H1 (cell line): ENCODE measurements at places on chromosomes 1 and 21.

DNA sequence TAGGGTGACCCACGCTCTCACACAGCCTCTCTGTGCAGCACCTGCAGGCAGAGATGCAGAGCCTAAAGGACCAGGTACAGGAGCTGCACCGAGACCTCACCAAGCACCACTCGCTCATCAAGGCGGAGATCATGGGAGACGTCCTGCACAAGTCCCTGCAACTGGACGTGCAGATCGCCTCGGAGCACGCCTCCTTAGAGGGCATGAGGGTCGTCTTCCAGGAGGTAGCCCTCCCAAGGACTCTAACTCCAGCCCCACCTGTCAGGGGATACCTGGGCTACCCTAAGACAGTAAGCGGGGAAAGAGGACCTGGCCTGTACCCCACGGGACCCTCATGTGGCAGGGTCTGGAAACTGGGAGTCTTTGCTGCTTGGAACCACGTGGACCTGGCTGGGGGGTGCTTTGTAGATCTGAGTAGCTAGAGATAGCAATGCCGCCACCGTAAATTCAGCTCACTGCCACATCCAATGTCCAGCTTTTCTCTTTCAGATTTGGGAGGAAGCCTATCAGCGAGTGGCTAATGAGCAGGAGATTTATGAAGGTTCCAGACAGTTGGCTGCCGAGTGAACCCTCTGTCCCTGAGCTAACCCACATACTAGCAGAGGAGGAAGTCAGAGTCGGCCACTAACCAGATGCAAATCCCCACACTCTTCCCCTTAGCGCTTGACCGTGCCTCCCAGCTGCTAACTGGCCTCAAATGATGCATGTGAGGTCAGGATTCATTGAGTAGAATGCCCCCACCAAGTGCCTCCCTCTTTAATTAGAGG is 6.5 kb downstream of the RNF207 start:
- DNase-seq, result no peak

DNA sequence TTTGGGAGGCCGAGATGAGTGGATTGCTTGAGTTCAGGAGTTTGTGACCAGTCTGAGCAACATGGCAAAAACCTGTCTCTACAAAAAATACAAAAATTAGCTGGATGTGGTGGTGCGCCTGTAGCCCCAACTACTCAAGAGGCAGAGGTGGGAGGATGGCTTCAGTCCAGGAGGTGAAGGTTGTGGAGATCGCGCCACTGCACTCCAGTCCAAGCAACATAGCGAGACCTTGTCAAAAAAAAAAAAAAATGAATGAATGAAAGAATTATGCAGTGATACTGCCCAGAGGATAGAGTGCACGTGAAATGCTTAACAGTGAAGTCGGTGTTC is 429 bp upstream of the DPH2 start:
- DNase-seq, result no peak

DNA sequence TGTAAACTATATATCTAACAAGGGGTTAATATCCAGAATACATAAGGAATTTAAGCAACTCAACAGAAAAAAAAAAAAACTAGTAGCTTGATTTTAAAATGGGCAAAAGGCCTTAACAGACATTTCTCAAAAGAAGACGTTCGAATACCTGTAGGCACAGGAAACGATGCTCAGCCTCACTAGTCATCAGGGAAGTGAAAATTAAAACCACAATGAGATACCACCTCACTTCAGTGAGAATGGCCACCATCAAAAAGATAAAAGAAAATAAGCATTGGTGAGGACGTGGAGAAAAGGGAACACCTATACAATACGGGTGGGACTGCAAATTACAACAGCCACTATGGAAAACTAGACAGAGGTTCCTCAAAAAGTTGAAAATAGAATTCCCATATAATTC is 37.3 kb downstream of the NPHP4 start:
- no peak for DNase-seq

- DNase-seq, result no peak
Observed at GRCh38 chr1:244439391-244440032, 12.2 kb downstream of the ADSS2 start.

DNA sequence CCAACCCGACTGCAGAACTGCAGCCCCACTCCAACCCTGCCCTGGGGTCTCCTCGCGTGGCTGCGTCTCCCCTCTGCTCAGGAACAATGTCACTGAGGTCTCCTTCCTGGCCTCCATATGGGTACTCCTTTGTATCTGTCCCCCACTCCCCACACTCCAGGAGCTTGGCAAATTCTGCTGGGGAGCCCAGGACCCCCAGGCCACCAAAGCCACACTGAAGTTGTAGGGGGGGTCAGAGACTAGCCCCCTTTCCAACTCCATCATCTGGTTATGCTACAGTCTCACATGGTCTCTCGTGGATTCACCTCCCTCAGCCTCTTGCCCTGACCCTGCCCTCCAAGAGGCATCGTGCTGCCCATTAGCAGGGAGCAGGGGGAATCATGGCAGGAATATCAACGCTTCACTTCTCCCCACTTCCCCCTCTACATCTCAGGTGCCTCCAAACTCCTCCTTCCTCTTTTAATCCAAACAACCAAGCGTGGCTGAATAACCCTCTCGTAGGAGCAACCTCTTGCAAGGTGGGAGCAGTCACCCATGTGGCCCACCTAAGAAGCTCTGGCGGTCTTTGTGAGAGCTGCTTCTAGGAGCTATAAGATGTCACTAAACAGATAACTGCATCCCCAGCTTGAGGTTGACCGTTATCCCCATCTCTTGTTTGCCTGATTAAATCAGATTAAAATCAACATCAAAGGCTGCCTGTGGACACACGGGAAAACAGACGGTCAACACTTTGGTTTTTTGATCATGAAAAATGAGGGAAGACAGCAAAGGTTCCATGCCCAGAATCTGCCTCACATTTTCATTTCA is 86.4 kb downstream of the MIS18A start:
- no peak for DNase-seq

DNA sequence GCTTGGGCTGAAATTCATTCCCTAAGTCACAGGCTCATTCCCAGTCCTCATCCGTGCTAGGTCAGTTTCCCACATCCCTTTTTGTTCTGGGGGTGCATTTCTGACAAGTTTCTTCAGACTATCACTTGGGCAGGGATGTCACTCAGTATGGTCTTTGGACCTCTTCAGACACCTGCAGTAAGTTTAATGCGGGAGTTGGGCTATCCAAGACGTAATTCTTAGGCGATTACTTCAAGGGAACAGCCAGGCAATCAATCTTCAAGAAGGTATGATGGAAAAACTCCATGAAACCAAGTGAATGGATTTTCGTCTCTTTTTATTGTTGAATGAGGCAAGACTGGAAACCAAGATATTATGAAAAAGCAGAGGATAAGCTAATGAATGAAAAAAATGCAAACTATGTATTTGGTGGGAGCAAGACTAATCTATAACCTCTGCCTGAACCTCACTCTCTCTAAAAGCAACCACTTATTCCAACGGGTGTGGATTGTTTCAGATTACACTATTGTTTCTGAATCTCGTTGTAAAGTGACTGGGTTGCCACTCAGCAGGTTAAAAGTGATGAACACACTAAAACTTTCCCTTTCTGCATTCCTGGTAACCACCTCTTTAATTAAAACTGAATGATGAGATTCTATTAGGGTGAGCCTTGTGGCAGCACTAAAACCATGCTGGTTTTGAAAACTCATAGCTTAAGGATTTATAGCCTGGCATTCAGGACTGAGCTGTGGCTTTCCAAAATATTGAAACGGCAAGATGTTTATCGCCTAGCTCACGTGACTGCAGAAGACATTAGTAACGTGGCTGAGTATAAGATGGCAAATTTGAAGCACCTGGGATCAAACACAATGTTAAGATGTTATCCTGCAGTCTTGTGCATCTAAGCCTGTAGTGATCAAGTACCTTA is 1.1 kb downstream of the RASAL2 start:
- DNase-seq, result no peak

GRCh38 chr1:89606227-89606980 is 26.5 kb upstream of the LRRC8C start:
- no peak for DNase-seq

- no peak for DNase-seq
Observed at GRCh38 chr1:234400773-234401172, 27.5 kb downstream of the COA6 start.

GRCh38 chr1:230231774-230232145 is 164.7 kb downstream of the GALNT2 start:
- DNase-seq, result no peak

DNA sequence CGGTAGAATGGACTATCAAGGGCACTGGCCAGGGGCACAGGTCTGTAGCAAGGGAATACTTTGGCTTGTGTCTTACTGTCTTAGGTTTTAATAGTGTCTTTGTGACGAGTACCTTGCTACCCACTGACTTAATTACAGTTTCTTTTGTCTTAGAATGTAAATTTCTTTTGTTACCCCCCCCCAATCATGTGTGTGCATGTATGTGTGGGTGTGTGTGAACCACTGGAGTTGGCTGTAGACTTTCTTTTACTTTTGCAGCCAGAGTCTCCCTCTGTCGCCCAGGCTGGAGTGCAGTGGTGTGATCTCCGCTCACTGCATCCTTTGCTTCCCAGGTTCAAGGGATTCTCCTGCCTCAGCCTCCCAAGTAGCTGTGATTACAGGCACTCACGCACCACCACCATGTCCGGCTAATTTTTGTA is 61.8 kb upstream of the CLDN14 start:
- no peak for DNase-seq

GRCh38 chr1:53592521-53592982 is 133.4 kb downstream of the DMRTB1 start:
- DNase-seq, result peak; percentile 27

DNA sequence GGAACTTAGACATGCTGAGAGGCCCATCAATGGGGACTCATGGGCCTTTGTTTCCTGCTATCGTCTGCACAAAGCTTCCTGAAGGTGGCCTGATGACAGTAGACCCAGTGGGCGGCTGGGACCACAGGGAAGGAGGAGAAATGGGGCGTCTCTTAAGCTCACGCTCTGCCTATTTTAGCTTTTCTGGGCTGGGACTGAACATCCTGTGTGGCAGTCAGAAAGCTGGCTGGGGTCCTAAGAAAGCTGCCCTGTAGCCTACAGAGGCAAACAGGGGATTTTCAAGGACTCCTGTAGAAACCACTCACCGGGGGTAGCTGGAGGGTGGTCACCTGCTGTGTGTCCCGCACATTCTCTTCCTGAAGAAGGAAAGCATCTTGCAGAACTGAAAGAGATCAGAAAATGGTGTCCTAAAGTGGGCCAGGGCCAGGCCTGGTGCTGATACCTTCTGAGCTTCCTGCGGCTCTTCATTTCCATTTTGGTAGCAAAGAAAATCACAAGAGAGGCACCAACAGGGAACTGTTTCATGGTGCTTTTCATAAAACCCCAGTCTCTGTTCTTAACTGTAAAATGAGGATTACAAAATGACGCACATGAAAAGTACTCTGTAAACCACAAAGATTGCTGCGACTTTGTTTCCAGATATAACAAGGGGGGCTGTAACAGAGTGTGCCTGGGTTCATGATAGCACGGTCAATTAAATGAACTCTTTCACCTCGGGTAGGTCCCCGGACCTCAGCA is 8.6 kb downstream of the ZNF496 start:
- DNase-seq, result no peak

- DNase-seq, result no peak
Observed at GRCh38 chr1:47738560-47739182, 258.5 kb downstream of the TRABD2B start.

GRCh38 chr1:111596499-111596898 is 23.1 kb upstream of the RAP1A start:
- no peak for DNase-seq

GRCh38 chr1:245842106-245842505 is 665.0 kb downstream of the SMYD3 start:
- no peak for DNase-seq

- no peak for DNase-seq
Observed at GRCh38 chr1:15950302-15950701, 25.6 kb downstream of the ZBTB17 start.

- DNase-seq, result no peak
Observed at GRCh38 chr1:8293118-8293517, 24.8 kb upstream of the SLC45A1 start.

DNA sequence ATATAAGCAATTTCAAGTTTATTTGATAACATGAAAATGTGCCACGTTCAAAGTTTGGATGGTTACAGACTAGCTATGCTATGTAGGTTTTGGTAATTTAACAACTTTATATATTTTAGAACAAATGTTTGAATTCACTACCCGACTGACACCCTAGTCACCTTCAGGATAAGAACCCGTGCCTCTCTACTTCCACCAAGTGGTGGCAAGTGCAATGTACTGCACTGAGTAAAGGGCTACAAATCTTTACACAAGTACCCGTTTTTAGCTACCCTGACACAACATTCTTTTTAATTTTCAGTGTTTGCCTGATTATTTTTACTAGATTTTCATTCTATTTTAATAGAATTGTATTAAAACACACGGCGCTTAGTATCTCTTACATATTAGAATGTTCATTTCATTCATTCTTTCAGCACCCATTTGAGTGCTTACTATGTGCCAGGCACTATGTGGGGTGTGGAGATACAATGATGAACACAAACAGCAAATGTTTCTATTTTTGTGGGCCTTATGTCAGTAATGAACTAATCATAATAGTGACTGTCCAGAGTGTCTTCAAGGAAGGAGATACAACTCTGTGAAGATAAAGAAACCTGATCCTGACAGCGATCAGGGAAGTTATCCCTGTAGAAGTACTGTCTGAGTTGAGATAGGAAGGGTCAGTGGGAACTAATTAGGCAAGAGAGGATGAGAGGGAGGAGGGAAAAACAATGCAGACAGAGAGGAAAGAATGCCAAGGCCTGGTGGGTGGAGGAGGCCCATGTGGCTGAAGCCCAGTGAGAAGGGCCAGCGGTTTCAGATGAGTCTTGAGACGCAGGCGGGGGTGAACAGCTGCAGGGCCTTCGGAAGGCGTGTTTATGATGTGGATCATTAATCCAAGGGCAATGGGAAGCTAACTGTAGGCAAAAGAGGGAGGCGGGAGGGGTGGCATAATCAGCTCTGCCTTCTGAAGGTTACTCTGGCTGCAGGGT is 3.8 kb downstream of the LCA5L start:
- DNase-seq, result no peak

GRCh38 chr1:85328713-85329397 is 52.4 kb upstream of the BCL10 start:
- DNase-seq, result no peak

- no peak for DNase-seq
Observed at GRCh38 chr1:222385955-222386354, 161.9 kb downstream of the HHIPL2 start.

DNA sequence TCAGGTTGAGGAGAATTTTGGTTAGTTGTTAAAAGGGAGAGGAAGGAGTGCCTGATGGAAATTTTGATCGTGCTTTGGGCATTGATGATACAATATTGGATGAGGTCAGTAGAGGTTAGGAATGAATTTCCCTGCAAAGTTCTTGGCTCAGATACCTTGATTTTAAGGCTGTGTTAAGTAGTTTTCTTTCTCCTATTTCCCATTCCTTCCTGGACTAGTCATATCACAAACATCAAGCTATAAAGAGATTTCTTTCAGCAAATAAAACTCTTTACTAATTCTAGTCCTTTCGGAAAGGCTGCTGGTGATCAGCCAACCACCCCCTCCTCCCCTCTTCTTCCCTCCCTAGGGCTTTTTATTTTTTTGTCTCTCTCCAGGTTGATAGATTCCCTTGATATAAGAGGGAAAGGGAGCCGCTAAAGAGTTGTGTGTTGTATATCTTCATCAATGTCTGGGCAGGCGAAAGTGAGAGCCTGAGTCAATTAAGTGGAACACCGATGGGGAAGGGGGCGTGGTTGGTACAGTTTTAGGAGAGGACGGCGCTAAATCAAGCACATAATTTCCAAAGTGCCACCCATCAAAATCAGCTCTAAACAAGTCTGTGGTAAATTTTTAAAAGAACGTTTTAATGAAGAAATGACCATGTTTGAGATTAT is 100.1 kb upstream of the PLXNA2 start:
- DNase-seq, result no peak

GRCh38 chr1:84615790-84616189 is 41.5 kb upstream of the CTBS start:
- no peak for DNase-seq

- DNase-seq, result no peak
Observed at GRCh38 chr1:47030170-47030805, 6.8 kb downstream of the CYP4X1 start.
